ENCODE measurements at places on chromosomes 2 and 18. TPM values are rescaled to one million over a fixed set of nuclear protein-coding genes. Genes with fewer than 3 reads are reported as not detected.

PAX8 gene
- not detected for polyA plus RNA-seq

ITPRIPL1 gene
- polyA plus RNA-seq, result 0.22 TPM

SSB gene
- 379 TPM for polyA plus RNA-seq

DHRS9 gene
- polyA plus RNA-seq, result not detected

SLC16A14 gene
- polyA plus RNA-seq, result 37.5 TPM

MREG gene
- 21.9 TPM for polyA plus RNA-seq

SERPINB4 gene
- not detected for polyA plus RNA-seq

GALNT13 gene
- 17.3 TPM for polyA plus RNA-seq

TGFA gene
- polyA plus RNA-seq, result 0.55 TPM

RRM2 gene
- polyA plus RNA-seq, result not detected
